ENCODE measurements at places on chromosomes 2 and 18. TPM values are rescaled to one million over a fixed set of nuclear protein-coding genes. Genes with fewer than 3 reads are reported as not detected.

TFPI gene
- 8.9 TPM for total RNA-seq

CAPN10 gene
- 15.7 TPM for total RNA-seq

MC4R gene
- total RNA-seq, result 0.77 TPM

SP5 gene
- not detected for total RNA-seq

DNAH6 gene
- total RNA-seq, result under 0.01 TPM

PKDCC gene
- 14.0 TPM for total RNA-seq

SERPINB12 gene
- not detected for total RNA-seq

ALPP gene
- not detected for total RNA-seq

PLEKHH2 gene
- total RNA-seq, result 6.9 TPM

SMYD1 gene
- 1.0 TPM for total RNA-seq

MRPL33 gene
- total RNA-seq, result 82.5 TPM

TCF7L1 gene
- 2.8 TPM for total RNA-seq

PDE1A gene
- total RNA-seq, result under 0.01 TPM

RAX gene
- not detected for total RNA-seq

CHRNG gene
- total RNA-seq, result not detected

RNU2-63P gene
- total RNA-seq, result under 0.01 TPM

Data from melanocyte of skin (primary cell).